ENCODE measurements at places on chromosomes 5 and 9.

GRCh38 chr9:70490478-70490877, 76.0 kb upstream of the KLF9 start:
- no peak for DNase-seq

GRCh38 chr5:7385681-7386080, 10.3 kb upstream of the ADCY2 start:
- no peak for DNase-seq

GRCh38 chr9:127968042-127968441, 12.7 kb downstream of the EEIG1 start:
- DNase-seq, result no peak

DNA sequence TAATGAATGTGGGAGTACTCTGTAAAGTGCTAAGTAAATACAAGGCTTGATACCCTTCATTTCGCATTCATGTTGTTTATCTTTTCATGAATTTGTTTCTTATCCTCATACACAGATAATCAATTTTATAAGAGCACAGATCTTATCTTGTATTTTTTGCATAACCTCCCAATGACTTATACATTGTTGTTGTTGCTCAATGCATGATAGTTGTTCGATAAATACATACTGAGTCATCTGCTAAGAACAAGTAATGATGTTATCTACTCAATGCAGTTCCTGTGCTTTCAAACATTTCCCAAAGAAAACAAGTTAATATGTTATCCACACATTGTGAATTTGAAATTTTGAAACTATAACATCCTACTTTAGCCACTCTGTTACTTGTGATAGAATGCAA, 60.7 kb downstream of the TAF11L14 start:
- DNase-seq, result no peak

GRCh38 chr9:98516897-98517503, 191.7 kb downstream of the GABBR2 start:
- DNase-seq, result no peak

- DNase-seq, result no peak
Measured at GRCh38 chr5:140647042-140647419, 399 bp downstream of the NDUFA2 start.

- DNase-seq, result no peak
Measured at GRCh38 chr9:92857236-92857635, 20.6 kb downstream of the ZNF484 start.

- no peak for DNase-seq
Measured at GRCh38 chr5:139392324-139392677, 2.6 kb upstream of the MZB1 start.

DNA sequence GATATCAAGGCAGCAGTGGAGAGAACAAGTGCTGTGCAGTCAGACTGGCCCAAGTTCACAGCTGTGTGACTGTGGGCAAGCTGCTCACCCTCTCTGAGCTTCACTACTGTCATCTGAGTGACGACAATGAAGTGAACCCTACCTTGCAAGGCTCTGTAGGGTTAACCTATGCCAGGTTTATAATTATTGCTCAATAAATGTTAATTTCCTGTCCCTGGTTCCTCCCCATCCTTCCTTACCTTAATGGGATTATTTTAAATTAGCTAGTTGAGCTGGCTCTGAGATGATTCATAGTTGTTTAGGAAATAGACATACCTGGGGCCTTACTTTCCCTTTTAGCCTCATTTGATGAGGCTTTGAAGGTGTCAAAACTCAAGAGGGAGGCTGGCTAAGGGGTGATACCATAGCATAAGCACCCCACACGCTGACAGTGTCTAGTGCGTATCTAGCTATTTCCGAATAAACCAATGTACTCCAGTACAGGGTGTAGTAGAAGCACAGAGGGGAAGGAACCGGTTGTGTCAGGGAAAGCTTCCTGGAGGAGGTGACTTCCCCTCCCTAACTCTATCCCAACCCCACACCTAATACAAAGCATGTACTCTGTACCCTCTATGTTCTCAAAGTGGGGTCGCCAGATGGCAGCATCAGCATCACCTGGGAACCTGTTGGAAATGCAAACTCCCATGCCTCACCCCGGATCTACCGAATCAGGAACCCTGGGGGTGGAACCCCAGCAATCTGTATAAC, 63.3 kb upstream of the SLC25A51 start:
- DNase-seq, result no peak

DNA sequence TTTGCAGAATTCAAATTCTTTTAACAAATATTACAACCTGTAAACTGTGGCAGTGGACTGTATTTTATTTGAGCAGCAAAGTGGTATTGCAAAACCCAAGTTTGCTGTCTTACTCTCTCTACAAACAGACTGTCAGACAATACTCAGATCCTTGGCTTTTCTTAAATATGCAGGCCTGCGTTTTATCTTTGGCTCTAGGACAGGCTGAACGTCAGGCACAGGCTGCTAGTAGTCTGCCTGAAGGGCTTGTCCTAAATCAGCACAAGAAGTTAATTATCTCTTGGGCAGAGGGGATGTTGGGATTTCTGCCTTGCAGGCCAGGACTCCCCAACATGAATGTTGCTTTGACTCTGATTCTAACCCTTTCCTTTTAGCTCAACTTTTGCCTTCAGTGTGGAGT, 147.5 kb downstream of the SLIT3 start:
- DNase-seq, result no peak

- no peak for DNase-seq
Measured at GRCh38 chr5:176675676-176676360, 28.5 kb downstream of the TSPAN17 start.

All from stimulated activated CD8-positive, alpha-beta memory T cell treated with anti-CD3 and anti-CD28 coated beads, Interleukin-4, amount 100 ng/mL, for 1 hour (primary cell).